Inflammatory macrophage treated with lipopolysaccharide for 1 hour (primary cell): ENCODE measurements at places on chromosomes 1 and 21.
A peak's percentile ranks its signal among the peaks of the same experiment; 100 is the strongest.

DNA sequence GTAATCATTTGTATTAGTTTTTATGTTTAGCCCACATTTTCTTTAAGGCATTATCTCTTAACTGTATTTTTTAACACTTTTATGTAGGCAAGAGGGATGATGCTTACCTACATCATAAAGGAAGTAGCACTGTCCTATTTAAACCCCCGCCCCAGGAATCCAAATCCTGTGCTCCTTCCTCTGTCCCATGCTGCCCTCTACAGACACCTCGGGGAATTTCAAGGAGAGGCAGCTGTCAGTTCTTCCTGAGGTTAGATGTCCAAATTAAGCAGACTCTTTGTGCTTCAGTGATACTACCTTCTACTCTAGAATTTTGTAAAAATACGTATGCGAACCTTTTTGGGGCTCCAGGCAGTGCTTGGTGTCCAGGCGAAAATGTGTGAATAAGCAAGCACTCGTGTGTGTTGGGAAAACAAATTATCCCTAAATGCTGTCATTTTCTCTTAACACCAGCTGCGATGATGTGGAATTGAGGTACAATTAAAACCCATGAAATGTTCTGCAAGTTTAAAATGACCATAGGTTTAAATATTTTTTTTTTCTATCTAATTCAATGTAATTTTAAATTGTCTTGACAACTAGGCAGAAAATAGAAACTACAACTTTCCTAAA, 19.2 kb downstream of the CRCT1 start:
- peak; percentile 25 for DNase-seq

- peak; percentile 97 for DNase-seq
Observed at GRCh38 chr1:226627924-226628611, 79.5 kb downstream of the STUM start.

GRCh38 chr21:33808715-33809367, 106.8 kb downstream of the ATP5PO start:
- DNase-seq = no peak

- no peak for DNase-seq
Observed at GRCh38 chr1:181089017-181089675, 646 bp downstream of the IER5 start.

GRCh38 chr1:68185743-68186142, 46.6 kb downstream of the WLS start:
- no peak for DNase-seq

DNA sequence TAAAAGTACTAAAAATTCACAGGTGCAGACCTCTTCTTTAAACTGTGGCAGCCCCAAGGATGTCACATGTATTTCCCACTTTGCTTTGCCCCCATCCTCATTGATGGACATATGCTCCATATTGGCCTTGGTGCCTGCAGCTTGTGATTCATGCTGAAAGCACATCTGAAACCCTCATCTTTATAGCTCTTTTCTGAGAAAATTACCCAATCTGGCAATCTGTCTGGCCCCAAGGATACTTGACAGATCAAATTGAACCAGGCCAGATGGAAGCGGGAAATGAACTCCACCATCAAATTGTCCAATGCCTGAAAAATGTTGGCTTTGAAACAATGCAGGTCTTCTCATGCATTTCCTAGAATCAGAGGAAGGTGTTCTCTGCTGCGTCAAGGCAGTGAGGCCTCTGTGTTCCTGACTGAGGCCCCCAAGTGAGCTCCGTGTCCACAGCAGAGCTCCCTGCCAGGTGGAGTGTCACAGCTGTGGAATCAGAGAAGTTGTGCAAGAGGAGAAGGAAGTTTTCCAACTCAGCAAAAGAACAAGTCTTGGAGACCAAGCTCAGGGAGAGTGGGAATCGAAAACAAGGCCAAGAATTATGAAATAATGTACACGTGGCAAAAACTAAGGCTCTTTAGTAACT, 323.7 kb downstream of the PLPP3 start:
- peak; percentile 62 for DNase-seq

GRCh38 chr1:78703806-78704205, 54.2 kb downstream of the IFI44 start:
- no peak for DNase-seq

DNA sequence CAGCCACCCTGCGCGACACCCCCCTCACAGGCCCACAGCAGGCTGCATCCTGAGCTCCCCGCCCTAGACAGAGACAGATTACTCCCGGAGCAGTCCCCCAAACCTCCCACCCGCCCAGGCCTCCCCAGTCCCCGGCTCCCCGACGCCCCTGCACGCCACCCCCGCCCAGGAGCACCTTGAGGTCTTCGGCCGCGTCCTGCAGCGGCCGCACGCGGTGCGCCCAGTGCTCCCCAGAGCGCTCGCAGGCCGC, 731 bp downstream of the TRIM11 start:
- DNase-seq = no peak
